ENCODE measurements at places on chromosomes 6 and 20.

DNA sequence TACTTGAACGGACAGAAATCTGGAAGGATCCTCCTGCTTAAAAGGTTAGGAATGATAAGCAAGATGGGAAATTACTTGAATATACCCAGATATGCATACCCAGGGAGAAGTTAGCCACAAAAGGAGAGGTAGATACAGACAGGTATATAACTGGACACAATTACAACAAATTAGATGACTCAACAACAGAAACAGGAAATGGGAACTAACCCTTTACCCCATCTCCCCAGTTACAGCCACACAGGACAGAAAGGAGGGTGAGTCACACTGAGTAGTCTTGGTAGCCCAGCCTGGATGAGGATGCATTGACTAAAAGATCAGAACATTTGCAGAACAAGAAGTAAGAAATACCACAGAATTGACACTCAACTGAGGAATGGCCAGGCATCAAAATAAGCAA is 61.2 kb downstream of the C6orf52 start:
- DNase-seq: no peak

GRCh38 chr6:13453771-13454251 is 33.6 kb downstream of the GFOD1 start:
- DNase-seq: no peak

- DNase-seq: no peak
Measured at GRCh38 chr6:157089258-157089657, 234.1 kb downstream of the TMEM242 start.

GRCh38 chr20:61845233-61845671 is 220.4 kb downstream of the TAF4 start:
- no peak for DNase-seq

- no peak for DNase-seq
Measured at GRCh38 chr20:50980071-50980681, 21.6 kb downstream of the MOCS3 start.

GRCh38 chr6:139533573-139534471 is 159.4 kb upstream of the CITED2 start:
- no peak for DNase-seq

- no peak for DNase-seq
Measured at GRCh38 chr20:15056246-15056645, 718.8 kb upstream of the FLRT3 start.

GRCh38 chr6:90645634-90646033 is 58.8 kb upstream of the MAP3K7 start:
- no peak for DNase-seq

- DNase-seq: no peak
Measured at GRCh38 chr6:26027491-26028211, 59.6 kb upstream of the HFE start.

DNA sequence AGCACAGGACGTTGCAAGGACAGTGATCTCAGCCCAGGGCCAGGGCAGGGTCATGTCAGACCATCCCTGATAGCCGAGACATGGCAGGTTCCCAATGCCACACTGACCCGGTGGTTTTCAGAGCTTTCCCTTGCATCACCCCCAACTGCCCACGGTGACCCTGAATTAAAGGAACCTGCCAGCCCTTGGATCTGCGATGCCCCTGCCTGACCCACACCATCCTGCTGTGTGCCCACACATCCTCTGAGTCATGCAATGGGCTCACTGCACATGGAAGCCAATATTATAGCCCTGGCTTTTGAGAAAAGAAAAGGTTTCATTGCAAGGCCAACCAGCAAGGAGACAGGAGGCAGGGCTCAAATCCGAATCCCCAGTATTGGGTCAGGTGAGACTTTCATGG is 132.6 kb upstream of the CST7 start:
- no peak for DNase-seq

- DNase-seq: no peak
Measured at GRCh38 chr20:54476169-54477009, 996 bp downstream of the DOK5 start.

DNA sequence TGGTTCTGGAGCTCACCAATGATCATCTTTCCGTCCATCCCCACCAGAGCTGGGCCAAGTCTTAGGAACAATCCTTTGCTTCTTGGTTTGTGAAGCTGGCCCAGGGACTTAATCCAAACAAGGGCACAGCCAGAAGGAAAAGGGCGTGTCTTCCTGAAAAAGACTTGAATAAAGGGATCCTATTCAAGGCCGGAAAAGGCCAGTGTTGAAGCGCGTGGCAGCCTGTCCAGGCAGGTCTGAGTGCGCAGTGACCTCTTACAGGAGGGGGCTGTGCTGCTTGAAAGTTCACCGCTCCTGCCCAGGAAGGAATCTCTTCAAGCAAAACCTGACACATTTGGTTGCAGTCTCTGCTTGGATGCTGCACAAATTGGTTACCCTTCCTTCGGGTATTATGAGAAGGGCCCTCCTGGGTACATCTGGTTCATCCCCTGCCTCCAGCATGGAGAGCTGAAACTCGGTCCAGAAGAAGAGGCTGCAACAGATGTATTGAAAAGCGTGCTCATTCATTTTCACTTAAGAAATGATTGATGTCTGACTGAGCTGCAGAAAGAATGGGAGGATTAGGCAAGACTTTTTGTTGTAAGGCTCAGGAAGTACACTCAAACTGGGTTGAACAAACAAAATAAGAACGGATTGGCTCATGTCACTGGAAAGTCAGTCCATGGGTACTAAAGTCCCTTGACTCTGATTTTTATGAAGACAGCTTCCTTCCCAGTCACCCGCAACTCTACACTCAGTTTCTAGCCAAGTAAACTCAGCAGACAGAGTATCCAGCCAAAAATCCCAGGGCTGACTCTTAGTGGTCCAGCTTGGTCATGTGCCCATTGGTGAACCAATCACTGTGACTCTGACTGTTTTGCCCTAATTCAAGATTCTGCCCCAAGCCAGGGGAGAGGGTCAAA is 136.3 kb downstream of the TFAP2C start:
- no peak for DNase-seq
